ENCODE measurements at places on chromosomes 7 and 10. TPM values are rescaled to one million over a fixed set of nuclear protein-coding genes. Genes with fewer than 3 reads are reported as not detected.

GRCh38 chr7:116231949-116232348 is 21.6 kb downstream of the TES start:
- DNase-seq = no peak

DNA sequence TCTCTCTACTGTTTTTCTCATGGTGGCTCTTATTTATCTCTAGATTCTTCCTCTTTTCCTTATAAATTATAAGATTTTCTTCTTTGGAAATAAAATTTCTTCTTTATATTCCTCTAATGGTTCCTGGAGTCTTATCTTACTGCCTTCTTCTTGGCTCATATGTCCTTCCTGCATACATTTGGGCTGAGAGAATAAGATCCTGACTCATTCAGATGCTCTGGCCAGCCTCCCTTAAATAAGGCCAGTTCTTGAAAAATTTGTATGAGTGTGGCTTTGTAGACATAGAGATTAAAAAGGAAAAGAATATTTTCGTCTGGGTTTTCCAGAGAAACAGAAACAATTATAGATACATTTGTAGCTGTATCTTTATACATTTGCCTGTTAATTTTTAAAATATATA is 411.3 kb downstream of the KIF20B start:
- peak; percentile 84 for DNase-seq

Gene GARIN1A
- 2.1 TPM for total RNA-seq

GRCh38 chr7:115387137-115387536 is 465.2 kb downstream of the MDFIC start:
- DNase-seq = no peak

DNA sequence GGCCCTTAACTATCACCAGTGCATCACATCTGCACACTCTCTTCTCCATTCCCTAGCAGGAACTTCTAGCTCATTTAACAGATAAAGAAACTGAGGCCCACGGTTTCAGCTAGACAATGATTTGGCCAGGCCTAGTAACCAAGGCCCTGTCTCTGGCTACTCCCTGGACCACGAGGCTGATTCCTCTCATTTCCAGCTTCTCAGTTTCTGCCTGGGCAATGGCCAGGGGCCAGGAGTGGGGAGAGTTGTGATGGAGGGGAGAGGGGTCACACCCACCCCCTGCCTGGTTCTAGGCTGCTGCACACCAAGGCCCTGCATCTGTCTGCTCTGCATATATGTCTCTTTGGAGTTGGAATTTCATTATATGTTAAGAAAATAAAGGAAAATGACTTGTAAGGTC is 13.5 kb downstream of the AQP1 start:
- peak; percentile 77 for DNase-seq

DNA sequence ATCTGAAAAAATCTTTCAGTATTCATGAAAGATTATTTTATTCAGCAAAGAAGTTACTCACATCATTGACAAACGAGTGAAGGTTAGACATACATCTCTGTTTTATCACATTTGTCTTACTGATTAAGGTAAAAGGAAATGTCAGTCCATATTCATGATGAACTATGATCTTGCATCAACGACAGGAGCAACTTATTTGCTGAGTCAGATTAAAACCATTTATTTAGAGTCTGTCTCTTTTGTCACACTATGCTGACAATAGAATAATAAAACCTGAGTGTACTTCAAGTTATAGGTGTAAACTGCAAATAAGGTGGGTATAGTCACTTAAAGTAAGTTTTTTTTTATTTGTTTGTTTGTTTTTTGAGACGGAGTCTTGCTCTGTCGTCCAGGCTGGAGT is 216.5 kb upstream of the SEMA3C start:
- DNase-seq = no peak

- DNase-seq = no peak
Observed at GRCh38 chr7:56157238-56157790, 41.1 kb upstream of the NUPR2 start.

DNA sequence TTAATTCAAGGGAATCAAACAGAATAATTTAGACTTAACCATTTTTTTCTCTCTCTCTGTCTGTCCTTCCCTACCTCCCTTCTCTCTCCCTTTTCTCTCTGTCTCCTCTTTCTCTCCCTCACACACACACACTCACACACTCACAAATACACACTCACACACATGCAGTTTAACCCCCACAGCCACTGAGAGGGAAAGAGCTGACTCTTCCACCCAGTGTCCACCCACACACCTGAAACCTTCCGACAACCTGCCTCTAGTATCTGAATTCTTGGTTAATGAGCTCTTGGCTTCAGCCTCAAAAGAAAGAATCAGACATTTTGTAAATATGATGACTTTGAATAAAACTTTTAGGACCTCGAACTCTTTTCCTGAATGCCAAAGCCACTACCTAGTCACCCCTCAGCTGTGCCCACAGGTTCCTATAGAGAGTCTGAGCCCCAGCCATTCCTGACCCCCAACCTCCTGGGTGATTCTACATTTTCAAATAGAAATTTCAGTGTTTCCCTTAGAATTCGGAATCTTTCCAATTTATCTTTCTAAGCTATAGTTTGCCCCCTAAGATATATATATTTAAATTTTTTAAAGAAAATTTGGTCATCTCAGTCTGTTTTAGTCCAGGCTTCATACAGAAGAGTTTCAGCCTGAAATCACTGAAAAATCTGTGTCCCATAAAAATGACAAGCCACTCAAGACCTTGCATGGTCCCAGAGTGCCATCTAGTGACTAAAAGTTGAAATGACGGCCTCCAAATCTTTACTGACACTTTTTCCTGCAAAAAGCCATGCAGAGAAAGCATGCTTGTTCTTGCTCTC is 202.8 kb downstream of the IPMK start:
- peak; percentile 85 for DNase-seq

DNA sequence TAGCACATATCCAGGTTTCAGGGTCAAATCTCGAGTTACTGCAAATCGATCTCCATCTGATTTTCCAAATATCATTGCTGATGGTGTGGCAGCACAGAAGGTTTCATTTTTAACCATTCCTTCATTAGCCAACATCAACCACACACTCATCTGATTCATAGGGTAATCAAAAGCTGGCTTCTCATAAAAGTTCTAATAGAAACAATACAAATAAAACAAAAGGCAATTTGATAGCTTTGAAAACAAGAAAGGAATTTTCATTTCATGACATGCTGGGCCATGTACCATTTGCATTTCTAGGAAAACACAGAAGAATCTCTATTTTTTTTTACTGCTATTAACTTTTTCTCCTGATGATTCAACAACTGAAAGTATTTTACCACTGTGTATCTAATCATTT is 147.7 kb upstream of the SLC26A5 start:
- DNase-seq = no peak

- DNase-seq = no peak
Observed at GRCh38 chr10:1559761-1560160, 177.6 kb downstream of the ADARB2 start.

DNA sequence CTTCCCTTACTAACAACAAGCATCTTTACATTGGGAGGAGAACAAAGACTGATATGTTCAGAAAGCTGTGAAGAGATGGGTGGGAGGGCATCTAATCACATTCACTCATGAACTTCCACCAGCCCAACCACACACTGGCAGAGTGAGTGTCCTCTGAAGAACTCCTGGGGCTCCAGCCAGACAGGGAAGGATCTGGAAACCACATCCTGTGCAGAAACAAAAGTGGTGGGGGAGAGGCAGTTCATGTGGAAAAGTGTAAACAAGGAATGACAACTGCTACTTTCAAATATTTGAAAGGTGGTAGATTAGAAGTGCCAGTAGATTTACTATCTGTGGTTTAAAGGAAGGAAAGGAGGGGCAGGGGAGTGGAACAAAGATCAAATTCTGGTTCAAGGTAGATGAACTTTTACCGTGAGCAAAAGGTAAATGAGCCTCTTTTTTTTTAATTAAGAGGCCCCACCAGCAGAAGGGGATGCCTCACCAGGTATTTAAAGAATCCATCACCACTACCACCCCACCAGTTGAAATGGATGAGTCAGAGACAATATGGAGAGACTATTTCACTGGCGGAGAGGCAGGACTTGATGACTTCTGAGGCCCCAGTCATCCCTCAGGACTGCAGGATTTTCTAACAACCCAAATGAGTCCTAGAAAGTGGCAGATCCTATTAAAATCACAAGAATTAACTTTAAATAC is 34.5 kb downstream of the GOT1 start:
- DNase-seq = peak; percentile 87

Gene PNPLA8
- 37.6 TPM for total RNA-seq

DNA sequence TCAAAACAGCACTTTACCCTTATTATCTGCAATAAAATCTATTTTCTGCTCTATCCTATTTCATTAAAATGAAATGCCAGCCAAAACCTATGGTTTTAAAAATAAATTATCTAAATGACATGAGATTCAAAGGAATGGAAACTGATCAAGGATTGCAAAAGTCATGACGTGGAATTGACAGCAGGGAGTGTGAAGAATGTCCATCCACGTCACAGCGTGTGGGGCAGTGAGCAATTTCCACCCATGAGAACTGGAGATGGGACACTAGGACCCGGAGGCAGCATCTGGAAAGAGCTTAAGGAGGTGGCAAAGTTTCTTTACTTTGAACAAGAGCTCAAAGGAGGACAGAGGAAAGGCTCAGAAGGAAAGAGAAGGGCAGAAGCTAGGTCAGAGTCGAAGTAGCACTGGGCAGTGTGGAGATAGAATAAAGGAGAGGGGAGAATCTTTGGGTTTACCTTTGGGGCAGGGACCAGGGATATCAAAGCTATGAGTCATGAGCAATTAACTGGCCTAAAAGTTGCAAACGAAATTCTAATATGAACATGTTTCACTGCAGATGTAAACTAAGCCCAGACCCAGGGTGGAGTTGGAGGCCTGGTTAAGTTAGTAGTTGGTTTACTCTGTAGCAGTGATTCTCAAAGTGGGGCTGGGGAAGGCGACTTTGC is 24.9 kb upstream of the STK17A start:
- no peak for DNase-seq

- DNase-seq = no peak
Observed at GRCh38 chr7:12102126-12102525, 109.0 kb upstream of the TMEM106B start.

Gene TDRD1
- total RNA-seq = 0.59 TPM

Gene EPO
- not detected for total RNA-seq

All from osteoblast (primary cell).